ENCODE measurements at places on chromosomes 3 and 15.

GRCh38 chr3:45591547-45592040 is 3.0 kb upstream of the LIMD1 start:
- DNase-seq, result no peak

- no peak for DNase-seq
These were observed 46.2 kb downstream of the RORA start for GRCh38 chr15:61182946-61183345.

DNA sequence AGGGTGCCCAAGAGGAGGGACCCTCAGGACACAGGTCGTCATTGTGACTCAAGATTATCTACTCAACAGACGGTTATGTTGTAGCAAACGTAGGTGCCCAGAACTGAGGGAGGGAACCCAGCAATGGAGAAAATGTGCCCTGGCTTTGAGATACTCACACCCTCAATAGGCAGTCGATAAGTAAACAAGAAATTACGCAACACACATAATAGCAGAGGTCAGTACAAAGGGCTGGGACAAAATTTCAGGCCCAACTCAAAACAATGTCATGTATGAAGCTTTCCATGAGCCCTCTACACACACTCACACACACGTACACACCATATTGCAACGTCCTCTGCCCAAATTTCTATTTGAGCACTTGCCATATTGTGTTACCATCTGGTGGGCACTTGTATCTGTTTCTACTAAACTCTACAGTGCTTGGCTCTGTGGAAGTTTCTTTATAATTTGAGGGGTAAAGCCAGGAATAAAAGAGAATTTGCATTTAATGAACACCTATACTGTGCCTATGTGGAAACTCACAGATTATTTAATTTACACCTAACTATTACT is 114.6 kb upstream of the TRIM42 start:
- no peak for DNase-seq

GRCh38 chr3:55935241-55935640 is 448.1 kb upstream of the WNT5A start:
- no peak for DNase-seq

DNA sequence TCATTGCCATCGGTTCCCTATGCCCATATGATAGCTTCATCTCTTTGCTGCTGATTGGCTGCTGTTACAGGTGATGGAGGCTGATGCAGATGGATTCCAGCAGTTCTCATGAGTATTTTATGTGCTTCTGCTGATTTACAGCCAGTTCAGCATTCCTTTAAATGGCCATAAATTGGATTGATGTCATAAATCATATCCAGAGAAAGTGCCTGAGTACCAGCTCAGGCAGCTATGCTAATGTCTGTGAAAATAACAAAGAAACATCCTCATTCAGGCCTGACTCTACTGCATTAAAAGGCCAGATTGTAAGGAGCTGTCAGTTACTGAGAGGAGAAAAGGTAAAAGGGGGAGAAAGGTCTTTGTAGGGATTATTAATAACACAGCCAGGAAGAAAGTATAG is 756.8 kb downstream of the IGSF11 start:
- DNase-seq, result no peak

- no peak for DNase-seq
These were observed 61.4 kb upstream of the MYRIP start for GRCh38 chr3:39748002-39748401.

DNA sequence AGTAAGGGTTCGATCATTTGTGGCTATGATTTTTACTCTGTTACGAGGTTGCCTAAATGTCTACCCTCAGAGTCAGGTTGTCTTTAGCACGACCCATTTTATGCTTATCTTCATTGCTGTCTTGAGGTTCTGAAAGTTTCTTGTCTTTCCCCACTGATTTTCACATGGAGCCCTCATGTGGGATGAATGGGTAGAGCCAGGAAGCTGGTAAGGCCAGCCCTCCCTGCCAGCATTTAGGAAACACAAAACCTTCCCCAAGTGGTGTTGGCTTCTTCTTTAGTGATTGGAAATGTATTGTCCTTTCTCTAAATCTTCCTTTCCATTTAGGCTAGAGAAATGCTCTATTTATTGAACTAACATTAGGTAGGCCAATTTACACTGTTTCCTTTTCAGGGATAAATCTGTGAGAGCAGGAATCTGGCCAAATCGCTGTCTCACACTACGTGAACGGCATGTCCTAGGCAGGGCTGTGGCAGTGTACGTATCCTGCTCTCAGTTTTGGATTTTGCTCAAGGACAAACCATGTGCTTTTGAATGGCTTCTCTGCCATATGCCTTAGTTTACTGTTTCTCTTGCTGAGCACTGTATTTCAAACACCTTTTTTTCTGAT is 43.7 kb downstream of the MYZAP start:
- DNase-seq, result no peak

DNA sequence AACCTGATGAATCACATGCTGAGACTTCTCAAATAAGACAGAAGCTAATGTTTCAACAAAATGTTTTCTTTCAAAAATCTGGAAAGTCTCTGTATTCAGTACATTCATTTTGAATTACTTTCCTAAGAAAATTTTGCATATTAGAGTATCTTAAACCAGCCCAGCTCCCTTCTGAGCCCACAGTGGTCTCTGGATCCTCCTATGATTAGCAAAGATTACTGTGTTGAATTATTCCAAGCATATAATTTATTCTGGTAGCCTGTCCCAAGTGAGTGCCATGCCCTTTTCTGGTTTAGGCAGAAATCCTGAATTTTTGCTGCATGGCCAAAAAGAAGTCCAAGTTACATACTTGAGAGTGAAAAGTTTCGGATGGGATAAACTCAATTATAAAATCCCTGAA is 279.0 kb downstream of the CTNNB1 start:
- DNase-seq, result no peak

DNA sequence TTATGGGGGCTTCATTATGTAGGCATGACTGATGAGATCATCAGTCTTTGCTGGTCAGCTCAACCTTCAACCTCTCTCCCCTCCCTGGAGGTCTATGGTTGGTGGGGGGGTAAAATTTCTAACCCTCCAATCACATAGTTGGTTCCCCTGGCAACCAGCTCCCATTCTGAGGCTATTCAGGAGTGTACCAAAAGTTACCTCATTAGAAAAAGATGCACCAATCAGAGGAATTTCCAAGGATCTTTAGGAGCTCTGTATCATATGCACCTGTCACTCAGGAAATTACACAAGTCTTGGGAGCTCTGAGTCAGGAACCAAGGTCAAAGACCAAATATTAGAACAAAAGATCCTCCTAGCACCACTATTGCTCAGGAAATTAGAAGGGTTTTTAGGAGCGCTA is 21.4 kb upstream of the LEO1 start:
- no peak for DNase-seq

GRCh38 chr15:80787316-80787715 is 8.1 kb downstream of the CEMIP start:
- no peak for DNase-seq

DNA sequence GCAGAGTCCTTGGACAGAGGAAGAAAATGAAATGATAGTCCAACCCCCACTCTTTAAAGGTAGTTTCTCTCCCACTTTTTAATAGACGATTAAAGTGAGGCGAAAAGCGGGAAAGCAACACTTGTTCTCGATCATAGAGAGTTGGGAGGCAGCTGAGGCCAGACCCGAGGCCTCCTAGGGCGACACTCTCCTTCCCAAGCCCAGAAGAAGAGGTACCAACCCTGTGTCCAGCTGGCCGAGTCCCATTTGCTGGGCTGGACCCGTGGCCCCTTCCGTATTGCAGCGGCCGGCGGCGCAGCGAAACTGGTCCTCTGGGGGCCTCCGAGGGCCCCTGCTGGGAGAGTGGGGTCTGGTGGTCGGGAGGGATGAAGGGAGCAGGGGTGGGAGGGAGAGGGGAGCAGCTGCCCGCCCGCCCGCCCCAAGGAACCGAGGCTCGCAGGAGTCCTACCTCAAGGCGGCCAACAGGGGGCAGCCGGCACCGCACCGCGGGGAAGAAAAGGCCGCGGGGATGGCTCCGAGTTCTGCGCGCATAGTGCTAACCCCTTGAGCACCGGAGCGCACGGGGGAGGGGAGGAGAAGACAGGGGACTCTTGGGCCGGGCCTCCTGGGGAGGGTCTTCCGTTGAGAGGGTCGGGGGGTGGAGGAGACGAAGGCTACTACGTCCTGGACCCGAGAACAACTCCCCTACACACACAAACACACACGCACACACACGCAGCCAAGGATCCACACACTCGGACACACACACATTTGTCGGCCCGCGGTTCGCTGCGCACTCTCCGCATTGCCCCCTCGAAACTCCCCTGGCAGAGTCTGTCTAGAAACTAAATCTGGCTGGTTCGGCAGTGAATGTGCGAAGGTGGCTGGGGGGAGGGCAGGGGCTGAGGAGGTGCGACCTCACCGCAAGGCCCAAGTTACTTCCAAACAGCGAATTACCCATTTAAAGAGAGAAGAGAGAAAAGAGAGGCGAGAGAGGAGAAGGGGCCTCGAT is 2.0 kb downstream of the WNT5A start:
- no peak for DNase-seq

- DNase-seq, result no peak
These were observed 660 bp downstream of the CCK start for GRCh38 chr3:42265059-42265991.

GRCh38 chr15:89087161-89087829 is 961 bp upstream of the ABHD2 start:
- no peak for DNase-seq

- DNase-seq, result no peak
These were observed 84.7 kb upstream of the THBS1 start for GRCh38 chr15:39495871-39496840.

GRCh38 chr3:115270849-115271248 is 123.8 kb upstream of the ZBTB20 start:
- DNase-seq, result no peak

GRCh38 chr3:15305359-15305844 is 27.0 kb downstream of the SH3BP5 start:
- DNase-seq, result no peak

GRCh38 chr3:66858656-66859381 is 139.3 kb upstream of the KBTBD8 start:
- no peak for DNase-seq

- no peak for DNase-seq
These were observed 6.6 kb downstream of the CBLB start for GRCh38 chr3:105862217-105862616.

GRCh38 chr3:84961521-84962255 is 2.9 kb downstream of the CADM2 start:
- DNase-seq, result no peak

All from stimulated activated CD8-positive, alpha-beta memory T cell treated with anti-CD3 and anti-CD28 coated beads, Interleukin-15, amount 100 ng/mL, for 4 hours (primary cell).